Stimulated activated CD4-positive, alpha-beta T cell treated with anti-CD3 and anti-CD28 coated beads, Interleukin-1b, Interleukin-23, amount 100 ng/mL, for 48 hours (primary cell): ENCODE measurements at places on chromosomes 11 and 22.

DNA sequence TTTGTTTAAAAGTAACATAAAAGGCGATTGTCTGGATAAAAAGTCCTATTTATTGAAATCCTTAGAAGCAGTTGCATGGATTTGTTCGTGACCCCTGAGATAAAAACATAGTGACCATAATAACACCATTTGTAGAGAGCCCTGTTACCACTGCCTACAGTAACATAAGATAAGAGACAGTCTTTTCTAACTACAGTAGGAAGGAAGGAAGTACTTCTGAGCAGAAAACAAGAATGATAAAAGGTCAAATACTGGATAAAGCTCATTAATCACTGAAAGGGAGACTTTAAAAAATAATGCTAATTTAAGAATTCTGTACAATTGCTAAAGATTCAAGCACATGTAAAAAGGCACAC, 47.1 kb upstream of the SOX6 start:
- no peak for DNase-seq

- no peak for DNase-seq
Measured at GRCh38 chr11:40161854-40162410, 1297.5 kb downstream of the LRRC4C start.

DNA sequence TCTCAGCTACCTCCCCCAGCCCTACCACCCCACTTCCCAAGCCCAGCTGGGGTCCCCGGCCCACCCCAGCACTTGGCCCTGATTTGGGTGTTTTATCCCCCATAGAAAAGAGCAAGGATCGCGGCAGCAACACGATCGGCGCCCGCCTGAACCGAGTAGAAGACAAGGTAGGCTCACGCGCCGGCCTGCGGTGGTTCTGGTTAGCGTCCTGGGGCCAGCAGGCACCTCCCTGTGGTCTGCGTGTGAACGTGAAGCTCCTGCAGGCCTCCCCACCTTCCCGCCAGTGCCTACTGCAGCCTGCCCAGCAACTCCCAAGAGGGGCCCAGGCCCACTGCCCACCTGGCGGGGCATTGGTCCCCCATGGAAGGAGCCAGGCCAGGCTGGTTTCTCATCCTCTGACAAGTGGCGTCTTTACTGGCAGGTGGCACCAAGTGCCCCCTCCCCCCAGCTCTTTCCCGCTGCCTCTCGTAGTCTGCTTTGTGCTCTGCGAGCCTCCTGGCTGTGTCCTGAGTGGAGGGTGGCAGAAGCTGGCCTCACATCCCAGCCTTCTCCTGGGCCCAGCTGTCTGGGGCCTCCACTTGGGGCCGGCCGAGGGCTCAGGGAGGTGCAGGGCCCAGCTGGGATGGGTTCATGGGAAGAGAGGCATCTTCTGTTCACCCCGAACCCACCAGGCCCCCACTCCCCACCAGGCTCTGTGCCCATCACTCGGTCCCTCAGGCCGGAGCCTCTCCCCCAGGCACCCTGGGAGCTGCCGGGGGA, 78.3 kb upstream of the KCNQ1OT1 start:
- peak; percentile 0 for DNase-seq

- no peak for DNase-seq
Measured at GRCh38 chr11:1876361-1877063, 15.2 kb downstream of the PRR33 start.

DNA sequence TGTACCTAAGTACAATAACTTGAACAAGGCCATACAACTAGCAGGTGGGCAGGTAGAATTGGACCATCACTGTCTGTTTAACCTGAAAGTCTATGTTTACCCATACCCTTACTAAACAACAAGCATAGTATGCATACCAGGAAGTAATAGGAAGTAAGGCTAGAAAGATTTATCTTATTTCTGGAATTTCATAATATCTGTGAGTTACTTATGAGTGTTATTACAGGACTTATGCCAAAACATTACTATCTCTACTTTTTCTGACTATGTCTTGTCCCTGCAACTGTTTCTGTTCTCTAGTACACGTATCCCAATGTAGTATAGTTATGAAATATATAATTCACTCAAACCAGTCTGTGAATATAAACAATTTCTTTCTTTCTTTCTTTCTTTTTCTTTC, 1400.8 kb upstream of the TENM4 start:
- no peak for DNase-seq

- DNase-seq, result no peak
Measured at GRCh38 chr11:111748035-111748804, 18.0 kb downstream of the PPP2R1B start.

DNA sequence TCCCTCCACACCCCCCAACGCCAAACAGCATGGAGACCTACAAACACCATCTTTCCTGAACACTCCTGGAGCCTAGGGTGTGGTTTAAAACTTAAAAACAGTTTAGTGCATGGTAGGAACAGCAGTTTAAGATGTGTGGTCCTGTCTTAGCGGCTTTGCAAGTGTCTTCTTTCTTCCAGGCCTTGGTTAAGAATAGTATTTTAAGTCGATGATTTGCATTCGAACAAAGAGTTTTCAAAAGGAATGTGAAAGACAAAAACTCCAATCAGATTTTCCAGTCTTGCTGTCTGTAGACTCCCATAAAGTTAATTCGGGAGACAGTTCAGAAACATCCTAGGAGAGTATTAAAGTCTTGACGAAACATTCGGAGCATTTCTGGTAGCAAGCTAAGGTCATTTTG, 3.7 kb downstream of the FGF4 start:
- DNase-seq, result no peak

DNA sequence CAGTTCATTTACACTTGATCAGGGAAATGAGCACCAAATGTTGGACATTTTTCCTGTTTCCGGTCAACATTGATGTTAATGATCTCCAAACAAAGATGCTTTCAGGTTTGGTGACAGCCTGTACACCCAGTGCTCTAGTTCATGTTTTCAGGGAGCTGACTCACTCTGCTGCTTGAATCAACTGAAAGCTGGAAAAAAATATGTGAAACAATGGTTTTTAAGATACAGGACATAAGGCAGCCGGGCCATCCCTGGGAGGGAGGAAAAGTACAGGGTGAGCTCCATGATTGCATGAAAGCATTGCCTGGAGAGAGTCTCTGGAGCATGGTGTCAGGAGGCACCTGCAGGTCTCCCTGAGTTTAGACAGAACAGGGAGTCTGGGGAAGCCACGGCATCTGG, 259.6 kb downstream of the TBC1D22A start:
- DNase-seq, result no peak

DNA sequence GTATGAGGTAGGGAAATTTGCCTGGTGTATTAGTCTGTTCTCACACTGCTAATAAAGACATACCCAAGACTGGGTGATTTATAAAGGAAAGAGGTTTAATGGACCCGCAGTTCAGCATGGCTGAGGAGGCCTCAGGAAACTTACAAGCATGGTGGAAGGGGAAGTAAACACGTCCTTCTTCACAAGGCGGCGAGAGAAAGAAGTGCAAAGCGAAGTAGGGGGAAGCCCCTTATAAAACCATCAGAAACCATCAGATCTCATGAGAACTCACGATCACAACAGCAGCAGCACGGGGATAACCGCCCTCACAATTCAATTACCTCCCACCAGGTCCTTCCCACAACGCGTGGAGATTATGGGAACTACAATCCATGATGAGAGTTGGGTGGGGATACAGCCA, 12.0 kb upstream of the RFPL2 start:
- no peak for DNase-seq

- DNase-seq, result no peak
Measured at GRCh38 chr11:13318498-13319295, 41.1 kb downstream of the BMAL1 start.

GRCh38 chr11:98059488-98059887, 961.3 kb upstream of the CNTN5 start:
- DNase-seq, result no peak

DNA sequence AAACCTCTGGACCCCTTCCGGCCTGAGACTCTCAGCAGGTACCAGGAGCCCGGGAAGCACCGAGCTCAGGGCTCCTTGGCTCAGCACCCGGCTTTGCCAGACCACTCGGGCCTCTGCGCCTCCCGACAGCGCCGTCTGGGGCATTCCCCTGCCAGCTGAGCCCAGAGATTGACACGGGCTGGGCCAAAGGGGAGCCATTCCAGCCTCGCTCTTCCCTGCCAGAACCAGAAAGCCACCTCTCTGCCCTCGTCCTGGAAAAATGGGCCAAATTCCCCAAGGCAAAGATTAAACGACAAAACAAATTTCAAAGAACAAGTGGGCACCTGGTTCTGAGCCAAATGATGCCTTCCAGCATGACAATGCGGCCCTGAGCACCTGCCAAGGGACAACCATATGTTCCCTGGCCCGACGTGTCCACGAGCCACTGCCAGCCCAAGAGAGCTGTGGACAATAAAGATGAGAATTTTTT, 59.3 kb downstream of the CELSR1 start:
- no peak for DNase-seq

DNA sequence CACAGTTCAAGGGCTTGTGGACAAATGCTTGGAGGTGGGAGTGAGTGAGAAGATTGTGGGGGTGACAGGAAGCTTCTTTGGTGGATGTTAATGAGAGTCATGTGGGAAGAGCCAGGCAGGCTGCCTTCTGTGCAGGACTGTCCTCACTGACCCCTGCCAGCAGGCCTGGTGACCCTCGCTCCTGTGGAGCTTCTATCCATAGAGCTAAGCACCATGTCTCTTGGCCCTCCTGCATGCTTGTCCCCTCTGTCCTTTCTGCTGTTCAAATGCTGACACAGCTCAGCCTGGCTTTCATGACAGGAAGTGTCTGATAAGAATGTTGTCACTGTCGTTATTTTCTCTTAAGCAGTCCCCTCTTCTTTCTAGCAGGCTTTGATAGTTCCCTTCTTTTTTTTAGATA, 37.6 kb downstream of the NAT10 start:
- no peak for DNase-seq

- no peak for DNase-seq
Measured at GRCh38 chr11:20355221-20356219, 8.0 kb upstream of the HTATIP2 start.
